ENCODE measurements at places on chromosomes 1 and 21.

- DNase-seq: peak; percentile 99
These were observed 9.8 kb upstream of the PRSS38 start for GRCh38 chr1:227805606-227806197.

GRCh38 chr1:199725002-199725565 is 302.4 kb upstream of the NR5A2 start:
- DNase-seq: no peak

DNA sequence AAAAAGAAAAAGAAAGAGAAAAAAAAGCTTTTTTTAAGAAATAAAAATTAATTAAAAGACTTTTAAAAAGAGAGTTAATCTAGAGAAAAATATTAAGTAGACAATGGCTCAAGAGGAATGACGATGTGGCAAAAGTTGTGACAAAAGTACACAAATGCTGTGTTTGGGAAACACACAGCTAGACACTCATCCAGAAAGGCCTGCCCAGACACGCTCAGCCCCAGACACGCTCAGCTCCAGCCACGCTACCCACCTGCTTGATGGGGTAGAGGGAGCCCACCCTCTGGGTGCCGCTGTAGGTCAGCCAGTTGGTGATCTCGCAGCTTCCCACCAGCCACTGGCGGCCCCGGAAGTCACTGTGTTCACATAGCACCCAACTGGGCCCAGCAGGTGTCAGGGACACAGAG is 10.2 kb downstream of the CD52 start:
- DNase-seq: no peak

GRCh38 chr1:233364695-233365539 is 37.4 kb downstream of the MAP3K21 start:
- peak; percentile 18 for DNase-seq

DNA sequence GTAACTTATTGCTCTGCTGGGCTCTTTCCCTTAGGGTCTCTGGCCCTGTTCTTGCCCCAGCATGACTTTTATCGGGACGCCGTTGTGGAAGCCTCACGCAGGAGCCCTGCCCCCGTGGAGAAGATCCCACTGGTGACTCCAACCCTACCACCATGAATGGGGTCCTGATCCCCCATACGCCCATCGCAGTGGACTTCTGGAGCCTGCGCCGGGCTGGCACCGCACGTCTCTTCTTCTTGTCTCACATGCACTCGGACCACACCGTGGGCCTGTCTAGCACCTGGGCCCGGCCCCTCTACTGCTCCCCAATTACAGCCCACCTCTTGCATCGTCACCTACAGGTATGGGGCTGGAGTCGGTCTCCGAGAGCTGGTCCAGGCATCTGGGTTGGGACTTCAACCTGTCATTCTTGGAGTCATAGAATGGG is 322 bp downstream of the DCLRE1B start:
- DNase-seq: peak; percentile 18

- no peak for DNase-seq
These were observed 6.8 kb downstream of the CASQ2 start for GRCh38 chr1:115761601-115762302.

DNA sequence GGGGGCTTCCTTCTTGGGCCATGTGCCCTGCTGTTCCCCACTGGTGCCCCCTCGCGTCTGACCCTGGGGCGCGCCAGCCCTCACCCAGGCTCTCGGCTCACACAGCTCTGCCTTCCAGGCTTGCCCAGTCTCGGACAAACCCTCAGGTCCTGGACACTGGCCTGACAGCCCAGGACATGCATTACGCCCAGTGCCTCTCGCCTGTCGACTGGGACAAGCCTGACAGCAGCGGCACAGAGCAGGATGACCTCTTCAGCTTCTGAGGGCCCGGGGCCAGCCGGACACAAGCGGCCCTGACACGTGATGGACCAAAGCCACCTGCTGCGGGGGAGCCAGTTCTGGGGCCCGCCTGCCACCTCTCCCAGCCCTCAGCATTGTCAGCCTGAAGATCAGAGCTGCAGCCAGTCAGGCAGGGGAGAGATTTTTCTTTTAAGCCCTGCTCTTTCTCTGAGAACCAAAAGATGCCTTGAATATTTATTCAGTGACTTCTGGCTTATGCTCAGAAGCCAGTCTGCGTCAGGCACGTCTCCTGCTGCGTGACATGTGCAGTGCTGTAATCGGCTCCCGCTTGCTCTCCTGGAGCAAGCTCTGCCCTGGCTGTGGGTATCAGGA is 23.4 kb downstream of the LDLRAP1 start:
- no peak for DNase-seq

DNA sequence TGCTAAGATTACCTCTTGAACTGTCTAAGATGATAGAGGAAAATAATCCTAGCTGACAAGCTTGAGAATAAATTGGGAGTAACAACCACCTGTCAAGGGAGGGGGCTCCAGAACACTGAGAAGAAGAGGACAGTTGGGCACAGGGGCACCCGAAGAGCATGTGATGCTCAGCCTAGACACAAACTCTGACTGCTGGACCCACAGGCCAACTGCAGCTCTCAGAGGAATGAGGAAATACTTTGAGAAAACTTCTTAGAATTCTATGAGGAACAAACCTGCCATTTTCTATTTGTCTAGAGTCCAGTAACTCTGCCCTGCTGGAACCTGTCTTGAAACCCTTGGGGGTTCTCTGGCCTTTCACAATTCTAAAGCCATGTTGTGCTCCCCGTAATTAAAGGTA is 124.1 kb upstream of the KCNK2 start:
- peak; percentile 19 for DNase-seq

- DNase-seq: no peak
These were observed 19.8 kb downstream of the PGM1 start for GRCh38 chr1:63612971-63613370.

- peak; percentile 35 for DNase-seq
These were observed 235.2 kb downstream of the KCNT2 start for GRCh38 chr1:196372896-196373536.

GRCh38 chr1:218521414-218522169 is 176.5 kb downstream of the TGFB2 start:
- DNase-seq: peak; percentile 63

- no peak for DNase-seq
These were observed 745 bp downstream of the RCSD1 start for GRCh38 chr1:167630568-167631385.

DNA sequence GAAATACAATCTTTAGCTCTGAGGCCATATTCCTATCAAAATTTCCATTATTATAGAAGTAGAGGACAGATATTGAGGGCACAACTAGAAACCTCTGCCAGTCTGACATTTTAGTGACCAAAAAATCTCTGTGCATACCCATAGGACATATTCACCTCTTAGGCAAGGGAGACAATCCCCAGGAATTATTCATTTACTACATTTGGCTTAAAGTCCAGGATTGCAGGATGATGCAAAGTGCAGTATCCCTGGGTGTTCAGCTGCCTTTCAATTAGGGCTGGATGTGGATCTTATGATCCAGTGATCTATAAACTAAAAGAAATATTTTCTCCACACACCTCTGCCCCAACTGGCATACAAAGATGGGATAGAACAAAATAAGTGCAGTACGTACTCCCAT is 50.9 kb downstream of the PTGS2 start:
- DNase-seq: no peak

GRCh38 chr1:22039594-22040285 is 12.8 kb upstream of the CDC42 start:
- DNase-seq: peak; percentile 73

DNA sequence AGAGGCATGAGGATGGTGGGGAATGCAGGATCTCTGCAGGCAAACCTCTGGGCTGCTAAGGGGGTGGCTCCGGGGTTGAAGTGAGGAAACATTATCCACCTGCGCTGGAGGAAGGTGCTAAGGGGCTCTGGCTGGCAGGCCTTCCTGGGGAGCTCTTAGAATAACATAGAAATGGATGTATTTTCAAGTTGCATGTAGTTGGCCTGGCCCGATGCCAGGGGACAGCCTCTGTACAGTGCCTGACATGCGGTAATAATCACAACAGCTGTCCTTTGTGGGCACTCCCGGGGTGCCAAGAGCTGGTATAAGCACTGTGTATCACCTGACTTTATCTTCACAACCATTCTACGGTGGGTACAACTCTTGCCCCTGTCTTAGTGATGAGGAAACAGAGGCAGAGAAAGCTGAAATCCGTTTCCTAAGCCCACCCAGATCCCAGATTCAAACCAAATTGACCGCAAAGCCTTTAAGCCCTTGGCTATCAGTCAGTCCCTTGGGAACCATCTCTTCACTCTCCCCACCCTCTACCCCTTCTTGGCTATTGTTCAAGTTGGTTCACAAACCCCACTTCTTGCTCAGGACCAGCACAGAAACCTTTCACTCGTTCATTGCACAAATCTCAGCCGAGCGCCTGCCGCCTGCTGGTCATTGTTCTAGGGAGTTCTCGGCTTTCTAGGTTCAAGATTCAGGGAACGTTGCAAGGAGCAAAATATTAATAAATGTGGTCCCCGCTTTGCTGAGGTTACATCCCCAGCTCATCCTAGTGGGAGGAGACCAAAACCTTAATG is 30.9 kb downstream of the PADI4 start:
- DNase-seq: no peak

DNA sequence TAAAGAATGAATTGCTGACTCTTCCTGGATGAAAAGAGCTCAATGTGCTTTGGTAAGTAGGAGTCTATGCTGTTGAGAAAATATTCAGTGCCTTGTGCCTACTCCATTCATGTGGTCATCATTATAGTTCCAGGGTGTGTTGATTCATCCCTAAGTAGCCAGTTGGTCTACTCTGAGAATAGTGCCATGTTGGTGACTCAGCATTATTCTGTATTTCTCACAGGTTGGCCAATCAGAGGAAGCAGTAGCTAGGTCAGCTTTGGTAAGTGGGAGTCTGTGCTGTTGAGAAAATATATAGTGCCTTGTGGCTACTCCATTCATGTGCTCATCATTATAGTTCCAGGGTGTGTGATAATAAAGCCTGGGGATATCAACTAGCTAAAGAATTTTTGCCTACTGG is 397.3 kb downstream of the AGBL4 start:
- no peak for DNase-seq

GRCh38 chr1:191255354-191256054 is 777.8 kb upstream of the BRINP3 start:
- DNase-seq: no peak

DNA sequence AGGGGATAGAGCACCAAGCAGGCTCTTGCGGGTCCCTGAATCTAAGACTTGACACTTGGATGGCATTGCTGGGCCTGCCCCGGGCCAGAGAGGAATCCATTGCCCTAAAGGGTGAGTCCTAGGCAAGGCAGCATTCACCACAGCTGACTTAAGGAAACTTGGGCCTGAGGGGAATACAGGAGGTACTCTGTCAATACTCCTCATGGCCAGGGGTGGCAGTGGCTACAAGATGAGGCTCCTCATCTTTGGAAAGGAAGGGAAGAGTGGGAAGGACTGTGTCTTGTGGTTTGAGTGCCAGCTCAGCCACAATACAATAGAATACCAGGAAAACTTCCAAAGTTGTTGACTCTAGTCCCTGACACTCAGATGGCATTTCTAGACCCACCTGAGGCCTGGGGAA is 5.1 kb downstream of the KRTAP22-1 start:
- no peak for DNase-seq

GRCh38 chr1:31891280-31891679 is 46.9 kb downstream of the PTP4A2 start:
- DNase-seq: peak; percentile 72

DNA sequence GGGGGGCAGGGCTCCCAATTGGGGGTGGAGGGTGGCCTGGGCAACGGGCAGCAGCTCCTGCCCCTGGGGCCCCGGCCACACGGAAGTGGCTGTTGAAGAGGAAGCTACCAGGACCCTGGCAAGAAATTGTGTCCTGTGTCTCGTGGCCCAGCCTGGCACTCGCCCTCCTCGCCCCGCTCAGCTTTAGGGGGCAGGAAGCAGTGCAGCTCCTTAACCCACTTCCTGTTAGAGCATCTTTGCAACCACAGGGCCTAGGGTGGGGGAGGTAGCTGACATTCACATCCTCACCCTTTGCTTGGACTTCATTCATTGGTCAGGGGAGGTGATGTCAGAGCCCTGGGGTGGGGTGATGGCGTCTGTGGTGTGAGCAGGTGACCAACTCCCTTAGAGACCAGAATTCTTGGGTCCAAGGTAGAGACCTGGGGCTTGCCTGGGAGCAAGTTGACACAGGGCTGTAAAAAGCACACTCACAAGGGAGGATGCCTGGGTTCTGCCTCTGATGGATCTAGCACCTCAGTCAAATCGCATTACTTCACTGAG is at the start of gene ARHGAP30:
ARHGAP30 (minus strand) TSS at position 161 of the 540 bp plus-strand sequence. CDS start 267 bp downstream, outside the sequence.
- peak; percentile 14 for DNase-seq

DNA sequence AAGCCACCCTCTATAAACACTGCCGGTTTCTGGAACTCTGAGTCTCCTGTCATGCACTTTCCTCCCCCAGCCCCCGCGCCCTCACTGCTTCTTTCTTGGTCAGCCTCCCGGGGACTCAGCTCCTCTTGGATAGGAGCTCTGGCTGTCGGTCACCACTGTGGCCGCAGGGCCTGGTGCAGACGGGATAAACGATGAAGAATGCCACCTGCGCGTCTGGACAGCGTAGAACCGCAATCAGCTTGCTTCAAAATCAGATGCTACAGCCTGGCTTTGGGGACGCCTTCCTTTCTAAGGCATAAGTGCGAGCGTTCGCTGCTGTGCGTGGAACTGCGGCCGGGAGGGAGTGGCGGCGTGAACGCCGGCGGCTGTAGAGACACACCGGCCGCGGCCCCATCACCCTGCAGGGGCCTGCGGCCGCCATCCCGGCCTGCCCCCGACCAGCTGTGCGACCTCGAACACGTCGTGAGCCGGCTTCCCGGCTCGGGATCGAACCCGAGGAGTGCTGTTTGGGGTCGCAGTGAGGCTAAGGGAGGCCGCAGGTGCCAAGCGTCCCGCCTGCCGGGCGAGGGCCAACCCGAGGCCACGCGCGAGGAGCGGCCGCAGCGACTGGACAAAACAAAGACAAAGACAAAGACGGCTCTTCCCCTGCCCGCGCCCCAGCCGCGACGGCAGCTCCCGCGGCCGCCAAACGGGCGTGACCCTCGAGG is 688 bp downstream of the PTTG1IP start:
- peak; percentile 71 for DNase-seq

DNA sequence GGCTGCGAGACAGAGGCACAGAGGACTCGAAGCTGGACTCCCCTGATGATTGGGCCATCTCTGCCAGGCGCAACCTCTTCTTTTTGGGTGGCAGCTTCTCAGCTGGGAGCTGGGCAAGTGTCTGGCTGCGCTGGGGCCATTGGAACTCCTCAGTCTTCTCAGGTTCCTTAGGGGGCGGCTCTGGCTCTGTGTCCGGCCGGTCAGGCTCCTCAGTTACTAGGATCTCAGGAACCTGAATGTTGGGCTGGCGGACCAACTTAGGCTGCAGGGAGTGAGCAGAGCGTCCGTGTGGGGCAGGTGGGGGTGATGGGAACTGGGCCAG is 97.5 kb upstream of the EDN2 start:
- no peak for DNase-seq

GRCh38 chr1:25257196-25257595 is 9.9 kb upstream of the RSRP1 start:
- DNase-seq: no peak

- no peak for DNase-seq
These were observed 37.0 kb downstream of the SERBP1 start for GRCh38 chr1:67393240-67393639.

- no peak for DNase-seq
These were observed 8.4 kb downstream of the LRP8 start for GRCh38 chr1:53319296-53320101.

Measured in M059J (cell line).